Globus pallidus (tissue), 1 donor: ENCODE measurements at places on chromosomes 4 and X.

- DNase-seq = no peak
These were observed 193.5 kb downstream of the MAD2L1 start for GRCh38 chr4:119873132-119873531.

GRCh38 chr4:13920901-13921300, 293.4 kb upstream of the BOD1L1 start:
- no peak for DNase-seq

DNA sequence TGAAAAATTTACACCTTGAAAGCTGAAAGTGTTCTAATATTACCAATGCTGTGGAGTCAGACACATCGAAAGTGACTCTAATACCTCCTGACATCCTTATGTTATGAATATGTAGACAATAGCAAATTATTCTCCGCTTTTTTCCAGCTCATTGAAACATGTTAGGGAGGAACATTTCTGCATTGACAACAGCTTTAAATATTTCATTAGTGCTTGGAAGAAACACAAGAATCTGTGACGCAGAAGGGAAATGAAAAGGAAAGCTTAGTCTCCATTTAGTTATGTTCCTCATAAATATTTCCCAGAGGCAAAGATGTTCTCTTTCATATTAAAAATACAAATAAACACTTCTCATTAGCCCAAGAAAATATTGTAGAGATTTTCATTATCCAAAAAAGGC, 55.8 kb upstream of the CD99 start:
- no peak for DNase-seq

DNA sequence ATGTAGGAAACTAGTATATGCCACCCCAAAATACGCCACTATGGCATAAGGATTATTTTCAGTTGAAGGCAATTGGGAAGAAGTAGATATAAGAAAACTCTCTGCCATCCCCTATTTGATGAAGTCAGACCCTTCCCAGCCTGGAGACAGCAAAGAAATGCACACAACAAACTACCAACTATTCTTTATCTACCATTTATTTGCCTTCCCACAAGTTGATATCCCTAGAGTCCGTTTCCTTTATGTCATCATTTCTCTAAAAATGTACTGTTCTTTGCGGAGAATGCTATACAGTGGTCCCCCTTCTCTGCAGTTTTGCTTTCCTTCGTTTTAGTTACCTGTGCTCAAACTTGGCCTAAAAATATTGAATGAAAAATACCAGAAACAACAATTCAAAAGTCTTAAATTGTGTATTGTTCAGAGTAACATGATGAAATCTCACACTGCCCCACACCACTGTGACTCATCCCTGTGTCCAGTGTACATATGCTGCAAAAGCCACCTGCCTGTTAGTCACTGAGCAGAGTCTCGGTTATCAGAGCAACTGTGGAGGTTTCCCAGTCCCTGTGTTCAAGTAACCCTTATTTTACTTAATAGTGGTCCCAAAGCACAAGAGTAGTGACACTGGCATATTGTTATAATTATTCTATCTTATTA, 152.3 kb downstream of the WDFY3 start:
- DNase-seq = no peak
